Common myeloid progenitor, CD34-positive (primary cell): ENCODE measurements at places on chromosomes 4 and X.
A peak's percentile ranks its signal among the peaks of the same experiment; 100 is the strongest.

DNA sequence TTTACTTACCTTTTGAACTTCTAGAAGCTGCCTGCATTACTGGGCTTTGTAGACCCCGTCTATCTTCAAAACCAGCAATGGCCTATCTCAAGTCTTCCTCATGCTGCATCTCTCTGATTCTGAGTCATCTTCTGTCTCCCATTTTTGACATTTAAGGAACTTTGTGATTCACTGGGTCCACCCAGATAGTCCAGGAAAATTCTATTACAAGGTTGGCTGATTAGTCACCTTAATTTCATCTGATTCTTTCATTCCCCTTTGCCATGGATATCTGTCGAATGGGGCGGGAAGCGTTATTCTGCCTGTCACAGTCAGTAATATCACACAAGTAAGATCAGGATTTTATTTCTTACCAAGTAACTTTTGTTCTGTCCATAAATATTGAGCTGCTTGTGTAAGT lies 618.0 kb downstream of the CCSER1 start:
- DNase-seq: no peak

DNA sequence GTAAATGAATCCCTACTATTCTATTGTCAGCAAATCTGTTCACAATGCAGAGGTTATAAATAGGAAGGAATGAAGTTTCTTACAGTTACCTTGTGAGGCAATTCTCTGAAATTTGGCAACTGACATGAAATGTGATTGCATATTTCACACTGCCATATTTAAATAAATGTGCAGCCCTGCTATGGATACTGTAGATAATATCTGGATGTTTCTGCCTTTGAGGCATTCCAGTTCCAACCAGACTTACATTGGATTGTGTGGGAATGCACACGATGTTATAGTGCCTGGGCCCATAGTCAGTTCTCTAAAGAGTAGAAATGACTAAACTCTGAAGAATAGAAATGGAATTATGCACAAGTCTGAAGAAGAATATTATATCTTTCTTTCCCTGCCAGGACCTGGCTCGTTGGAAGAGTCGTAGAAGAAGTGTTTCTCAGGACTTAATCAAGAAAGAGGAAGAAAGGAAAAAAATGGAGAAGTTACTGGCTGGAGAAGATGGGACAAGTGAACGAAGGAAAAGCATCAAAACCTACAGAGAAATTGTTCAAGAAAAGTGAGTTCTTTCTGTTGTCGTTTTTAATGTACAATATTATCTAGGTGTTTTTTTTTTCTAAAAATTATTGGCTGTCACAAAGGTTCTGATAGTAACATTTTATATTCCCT lies 102.7 kb downstream of the PHOX2B start:
- DNase-seq: peak; percentile 15

DNA sequence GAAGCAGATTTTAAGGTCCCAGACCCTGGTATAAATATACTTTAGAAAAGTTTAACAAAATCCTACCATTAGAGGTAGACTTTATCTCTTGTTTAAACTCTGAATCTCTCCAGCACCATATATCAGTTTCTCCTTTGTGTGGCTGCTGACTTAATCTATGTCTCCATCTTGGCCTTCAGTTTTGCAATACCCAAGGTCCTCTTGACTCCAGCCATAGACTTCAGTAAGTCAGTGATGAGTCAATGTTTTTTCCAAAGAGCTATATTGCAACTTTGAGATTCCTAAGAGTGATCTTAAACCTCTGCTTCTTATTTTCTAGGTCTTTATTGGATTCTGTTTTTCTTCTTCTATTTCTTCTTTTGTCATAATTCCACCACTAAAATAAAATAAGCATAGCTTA lies 50.8 kb upstream of the ADGRL3 start:
- no peak for DNase-seq

GRCh38 chrX:104195013-104195412 lies 28.8 kb downstream of the FAM199X start:
- DNase-seq: no peak

- DNase-seq: no peak
These were observed 1911.4 kb downstream of the STIM2 start for GRCh38 chr4:28772066-28772465.

DNA sequence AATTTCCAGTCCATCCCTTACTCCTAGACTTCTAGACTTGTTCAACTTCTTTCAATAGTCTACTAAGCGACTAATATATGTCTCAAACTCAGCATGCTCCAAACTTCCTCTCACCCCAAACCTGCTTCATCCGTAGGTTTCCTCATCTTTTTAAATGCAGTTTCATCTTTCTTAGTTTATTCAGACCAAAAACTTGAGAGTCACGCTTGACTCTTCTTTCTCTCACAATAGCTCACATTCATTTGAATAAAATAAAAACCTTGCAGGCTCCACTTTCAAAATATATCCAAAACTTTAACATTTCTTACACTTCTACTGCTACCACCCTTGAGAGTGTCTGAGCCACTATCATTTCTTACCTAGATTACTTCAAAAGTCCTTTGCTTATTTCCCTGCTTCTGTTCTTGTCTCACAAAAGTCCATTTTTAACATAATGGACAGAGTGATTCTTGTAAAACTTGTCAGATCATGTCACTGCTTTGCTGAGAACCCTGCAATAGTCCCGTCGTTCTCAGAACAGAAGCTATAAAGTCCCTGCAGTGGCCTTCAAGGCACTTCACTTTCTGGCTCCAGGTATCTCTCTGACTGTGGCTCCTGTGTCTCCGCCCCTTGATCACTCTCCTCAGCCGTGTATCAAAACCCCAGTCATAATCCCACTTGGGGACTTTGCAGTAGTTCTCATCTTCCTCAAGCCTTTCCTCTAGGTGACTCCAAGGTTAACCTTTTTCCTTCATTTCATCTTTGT lies 167.6 kb downstream of the ARHGAP24 start:
- no peak for DNase-seq

DNA sequence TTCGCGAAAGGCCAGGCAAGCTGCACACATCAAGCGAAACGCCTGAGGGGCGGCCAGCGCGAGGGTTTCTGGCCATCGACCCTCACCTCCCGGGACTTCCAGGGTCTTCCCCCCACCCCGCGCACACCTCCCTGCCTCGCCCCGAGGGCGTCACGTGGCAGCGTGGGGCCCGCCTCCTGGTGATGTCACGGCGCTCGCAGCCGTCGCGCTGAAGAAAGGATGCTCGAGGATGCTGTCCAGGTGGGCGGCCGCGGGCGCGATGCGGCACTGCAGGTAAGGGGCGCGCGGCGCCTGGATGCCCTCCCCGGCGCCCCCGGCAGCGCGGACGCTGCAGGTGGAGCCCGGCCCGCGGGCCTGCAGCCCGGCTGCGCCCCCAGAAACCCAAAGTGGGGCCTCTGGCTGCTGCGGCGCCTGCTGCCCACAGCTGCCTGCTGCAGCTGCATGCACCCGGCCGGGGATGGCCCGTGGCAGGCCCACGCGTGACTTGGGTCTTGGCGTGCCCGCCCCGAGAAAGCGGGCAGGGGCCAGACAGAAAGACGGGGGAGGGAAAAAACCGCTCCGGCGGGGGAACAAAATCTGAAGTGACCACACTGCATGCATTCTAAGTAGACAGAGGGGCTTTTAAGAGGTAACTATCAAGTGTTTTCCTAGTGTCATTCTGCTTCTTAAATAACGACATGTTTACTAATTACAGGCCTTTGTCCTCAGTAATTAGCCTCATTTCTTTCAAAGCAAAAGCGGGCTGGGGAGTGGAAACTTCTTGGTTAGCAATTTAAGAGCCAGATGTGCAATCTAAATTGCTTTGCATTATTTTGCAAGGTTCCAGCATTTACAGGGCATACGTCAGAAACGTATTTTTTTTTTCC lies 1.7 kb downstream of the CLCN4 start:
- peak; percentile 13 for DNase-seq
